Placental pericyte (primary cell): ENCODE measurements at places on chromosomes 7 and 10. TPM values are rescaled to one million over a fixed set of nuclear protein-coding genes. Genes with fewer than 3 reads are reported as not detected.

Gene CCDC3
- under 0.01 and 1.3 TPM in 2 replicates for total RNA-seq

Gene DBF4
- 5.3 and 54.5 TPM in 2 replicates for total RNA-seq

Gene LRRC61
- 2.3 and 2.8 TPM in 2 replicates for total RNA-seq

Gene PRF1
- total RNA-seq, result not detected in 2 replicates

Gene ADARB2
- not detected in 2 replicates for total RNA-seq

Gene VSTM4
- total RNA-seq, result under 0.01 and 1.3 TPM in 2 replicates

Gene MACC1
- total RNA-seq, result 0.14 TPM in 1 of 2 replicates, not detected in the other

Gene AKR1C1
- 6.2 and 14.4 TPM in 2 replicates for total RNA-seq

Gene GIMAP4
- 0.14 TPM in 1 of 2 replicates, not detected in the other for total RNA-seq

Gene ASAH2B
- total RNA-seq, result 2.4 and 5.9 TPM in 2 replicates

Gene CNPY1
- not detected in 2 replicates for total RNA-seq

Gene CACNB2
- total RNA-seq, result under 0.01 and 0.14 TPM in 2 replicates
